ENCODE measurements at places on chromosomes 13 and 19.
A peak's percentile ranks its signal among the peaks of the same experiment; 100 is the strongest.

DNA sequence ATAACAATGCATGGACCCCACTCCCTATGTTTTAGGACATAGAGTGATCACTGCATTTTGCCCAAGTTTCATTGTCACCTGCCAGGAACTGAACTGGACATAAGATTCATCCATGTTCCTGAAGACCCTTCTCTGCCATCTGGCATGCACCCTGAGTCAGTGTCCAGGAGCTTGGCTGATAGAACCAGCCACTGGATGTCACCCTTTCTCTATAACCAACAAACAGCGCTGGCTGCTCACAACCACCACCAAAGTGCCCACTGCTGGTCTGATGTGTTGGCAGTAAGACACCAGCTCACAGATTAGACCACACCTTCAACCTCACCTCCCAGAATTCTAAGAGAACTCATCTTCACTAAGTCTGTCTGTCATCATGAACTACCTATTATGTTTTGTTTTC, 333.4 kb downstream of the ITGBL1 start:
- DNase-seq: peak; percentile 69

GRCh38 chr13:35228536-35228935, 248.0 kb downstream of the MAB21L1 start:
- no peak for DNase-seq

- DNase-seq: peak; percentile 82
Measured at GRCh38 chr19:10915130-10916091, 13.0 kb downstream of the YIPF2 start.

DNA sequence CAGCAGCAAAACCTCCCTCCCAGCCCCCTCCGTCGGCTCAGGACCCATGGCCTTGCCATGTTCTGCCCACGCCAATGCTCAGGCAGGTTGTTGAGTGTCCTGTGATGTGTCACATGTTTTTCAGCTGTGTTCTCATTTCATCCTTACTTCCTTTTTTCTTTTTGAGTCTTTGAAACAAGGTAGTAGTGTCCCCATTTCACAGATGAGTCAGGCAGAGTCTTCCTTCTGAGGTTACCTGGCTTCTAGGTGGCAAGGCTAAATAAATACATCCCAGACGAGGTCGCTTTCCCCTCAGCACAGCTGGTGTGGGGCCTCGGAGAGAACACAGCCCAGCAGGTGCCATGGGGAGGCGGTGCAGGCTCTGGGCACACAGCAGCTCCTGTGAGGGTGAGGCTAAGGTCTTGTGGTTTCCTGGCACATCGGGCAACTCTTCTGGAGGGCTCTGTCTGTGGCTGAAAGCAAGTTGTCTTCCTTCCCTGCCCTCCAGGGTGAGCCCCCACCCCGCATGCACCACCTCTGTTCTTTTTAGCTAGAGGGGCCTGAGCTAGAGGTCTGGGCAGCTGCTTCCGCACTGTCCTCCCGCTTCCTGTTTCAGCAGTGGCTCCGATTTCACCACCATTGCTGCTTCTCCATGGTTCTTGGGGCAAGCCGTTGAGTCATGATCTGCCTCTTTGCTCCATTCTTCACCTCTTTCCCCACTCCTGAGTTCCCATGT, 15.1 kb downstream of the PRAM1 start:
- DNase-seq: no peak

GRCh38 chr19:8308891-8309291, 733 bp upstream of the CD320 start:
- no peak for DNase-seq

GRCh38 chr19:46579361-46579879, 21.7 kb upstream of the CALM3 start:
- peak; percentile 10 for DNase-seq

GRCh38 chr13:99709134-99709533, 207.9 kb downstream of the TM9SF2 start:
- DNase-seq: no peak

GRCh38 chr13:73717632-73718031, 416.6 kb downstream of the KLF12 start:
- DNase-seq: peak; percentile 52

DNA sequence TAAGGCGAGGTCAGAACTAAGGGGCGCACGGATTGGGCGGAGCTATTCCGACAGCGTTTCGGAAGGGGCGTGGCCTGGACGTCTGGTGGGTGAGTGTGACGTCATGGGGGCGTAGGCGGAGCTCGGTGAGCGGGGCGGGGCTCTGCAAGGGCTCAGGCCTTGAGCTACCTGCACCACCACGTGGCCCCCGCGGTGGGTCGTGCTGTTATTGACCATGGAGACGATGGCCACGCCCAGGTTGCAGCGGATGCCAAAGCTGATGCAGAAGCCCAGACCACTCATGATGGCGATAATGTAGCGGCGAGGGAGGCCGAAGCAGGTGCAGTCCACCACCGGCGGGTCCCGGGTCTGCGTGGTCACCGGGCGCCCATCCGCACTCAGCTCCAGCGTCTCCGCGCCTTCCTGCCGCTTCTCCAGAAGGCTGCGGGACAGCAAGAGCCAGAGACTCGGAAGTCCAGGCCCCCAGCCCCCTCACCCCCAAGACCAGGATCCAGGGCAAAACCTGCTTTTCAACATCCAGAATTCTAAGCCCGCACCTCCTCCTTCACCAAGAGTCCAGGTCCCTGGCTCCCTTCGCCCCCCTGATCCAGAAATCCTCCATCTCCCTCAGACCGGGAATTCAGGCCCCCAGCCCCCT, 4.8 kb downstream of the SLC17A7 start:
- no peak for DNase-seq

DNA sequence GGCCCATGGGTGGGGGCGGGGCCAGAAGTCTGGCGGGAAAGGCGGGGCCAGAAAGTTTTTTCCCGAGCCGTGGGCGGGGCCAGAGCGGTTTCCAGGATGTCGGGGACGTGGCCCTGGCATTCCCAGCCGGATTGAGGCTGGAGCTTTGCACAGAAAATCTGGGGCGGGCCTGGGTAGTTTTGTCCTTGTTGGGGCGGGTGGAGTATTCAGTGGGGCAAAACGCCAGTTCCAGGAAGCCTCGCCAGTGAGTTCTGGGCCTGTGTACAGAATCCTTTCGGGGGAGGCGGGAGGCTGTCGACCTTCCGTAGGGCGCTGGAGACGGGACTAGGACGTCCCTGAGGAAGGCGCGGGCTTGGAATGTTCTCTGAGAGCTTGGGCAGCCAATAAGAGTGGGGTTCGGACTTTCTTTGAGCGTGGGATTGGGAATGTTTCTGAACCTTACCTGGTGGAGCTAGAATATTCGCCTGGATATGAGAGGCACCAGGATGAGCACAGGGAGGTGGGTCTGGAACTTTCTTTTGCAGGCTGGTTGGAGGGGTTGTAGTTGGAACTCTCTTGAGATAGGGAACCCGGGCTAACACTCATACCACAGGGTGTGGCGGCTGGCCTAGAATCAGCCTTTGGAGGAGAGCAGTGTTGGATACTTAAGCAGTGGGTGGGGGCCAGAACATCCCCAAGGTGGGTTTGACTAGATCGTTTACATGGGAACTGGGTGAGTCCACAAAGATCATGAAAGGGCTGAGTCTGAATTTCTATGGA, 1.3 kb downstream of the CCDC9 start:
- peak; percentile 45 for DNase-seq
